ENCODE measurements at places on chromosomes 4 and X.

- no peak for DNase-seq
Observed at GRCh38 chr4:39732728-39733127, 34.8 kb downstream of the UBE2K start.

DNA sequence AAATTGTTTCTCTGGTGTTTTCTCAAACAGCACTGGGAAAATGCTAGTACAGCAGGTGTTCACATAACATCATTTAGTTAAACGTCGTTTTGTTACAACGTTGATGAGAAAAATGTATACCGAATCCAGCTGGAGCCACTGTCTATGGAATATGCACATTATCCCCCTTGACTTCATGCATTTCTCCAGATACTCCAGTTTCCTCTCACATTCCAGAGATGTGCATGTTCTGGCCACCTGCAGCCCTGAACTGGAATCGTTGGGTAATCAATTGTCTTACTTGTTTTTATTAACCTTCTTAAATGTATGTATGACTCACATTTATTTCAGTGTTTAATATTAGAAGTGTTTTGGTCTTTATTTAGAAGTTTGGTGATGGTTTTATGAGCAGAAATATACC is 18.4 kb upstream of the ODAM start:
- DNase-seq, result no peak

DNA sequence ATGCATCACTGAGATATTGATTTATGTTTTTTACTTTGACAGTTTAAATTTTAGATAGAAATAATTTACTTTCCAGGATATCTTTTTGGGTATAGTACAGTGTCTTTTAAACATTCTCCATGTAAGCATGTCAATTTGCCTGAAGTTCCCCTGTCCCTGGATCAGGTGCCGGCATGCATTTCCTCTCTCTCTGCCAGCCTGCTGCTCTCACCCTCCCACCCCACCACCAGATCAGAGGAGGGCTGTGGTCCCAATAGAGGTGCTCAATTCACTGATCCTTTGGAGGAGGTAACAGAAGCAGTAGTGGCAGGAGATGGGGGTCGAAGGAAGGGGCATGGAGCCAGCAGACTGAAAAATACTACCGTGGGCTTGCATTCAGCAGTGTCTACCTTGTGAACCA is 28.3 kb upstream of the DSPP start:
- DNase-seq, result no peak

GRCh38 chr4:123291329-123291728 is 105.3 kb upstream of the SPRY1 start:
- no peak for DNase-seq

- no peak for DNase-seq
Observed at GRCh38 chr4:3303923-3304710, 11.3 kb downstream of the RGS12 start.

DNA sequence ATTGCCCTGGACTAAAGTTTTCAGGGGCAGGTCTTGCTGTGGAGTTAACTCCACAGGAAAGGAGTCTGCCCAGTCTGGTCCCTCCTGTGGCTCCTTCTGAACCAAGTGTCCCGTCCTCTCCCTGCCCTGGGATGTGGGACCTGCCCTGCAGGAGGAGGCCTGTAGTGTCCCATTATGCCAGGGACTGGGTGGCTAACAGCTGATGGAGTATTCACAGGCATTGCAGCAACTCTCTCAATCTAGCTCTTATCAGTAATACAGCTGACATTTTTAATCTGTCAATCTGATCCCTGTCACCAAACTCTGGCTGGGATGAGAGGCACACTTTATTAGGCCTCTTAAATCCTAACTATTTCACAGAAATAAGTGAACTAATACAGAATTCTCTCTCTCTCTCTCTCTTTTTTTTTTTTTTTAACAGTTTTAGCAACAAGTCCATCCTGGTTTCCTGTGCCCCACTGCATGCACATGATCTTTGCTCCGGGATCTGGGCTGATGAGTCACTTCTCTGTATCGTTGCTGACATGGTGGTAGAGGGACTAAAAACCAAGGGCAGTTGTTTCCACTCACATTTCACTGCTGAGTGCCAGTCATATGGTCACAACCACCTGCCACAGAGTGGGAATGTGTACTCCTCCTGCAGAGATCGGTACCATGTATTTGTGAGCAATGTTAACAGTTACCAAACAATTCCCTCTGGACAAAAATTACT is 39.1 kb downstream of the HAND2 start:
- no peak for DNase-seq

DNA sequence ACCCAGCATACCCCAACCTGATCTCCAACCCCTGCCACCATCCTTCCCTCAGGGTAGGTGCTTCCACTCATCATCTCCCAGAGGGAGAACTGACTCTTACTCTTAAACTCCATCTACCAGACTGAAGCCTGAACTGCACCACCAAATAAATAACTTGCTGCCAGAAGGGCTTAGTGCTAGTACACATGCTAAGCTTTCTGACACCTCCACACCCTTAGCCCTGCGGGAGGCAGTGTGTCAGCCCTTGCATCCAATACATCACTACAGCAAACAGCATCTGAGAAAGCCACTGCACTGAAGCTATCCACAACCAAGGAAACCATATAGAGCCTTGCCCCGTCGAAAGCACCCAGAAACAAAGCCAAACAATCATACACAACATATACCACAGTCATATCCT is 68.6 kb upstream of the MCF2 start:
- no peak for DNase-seq

DNA sequence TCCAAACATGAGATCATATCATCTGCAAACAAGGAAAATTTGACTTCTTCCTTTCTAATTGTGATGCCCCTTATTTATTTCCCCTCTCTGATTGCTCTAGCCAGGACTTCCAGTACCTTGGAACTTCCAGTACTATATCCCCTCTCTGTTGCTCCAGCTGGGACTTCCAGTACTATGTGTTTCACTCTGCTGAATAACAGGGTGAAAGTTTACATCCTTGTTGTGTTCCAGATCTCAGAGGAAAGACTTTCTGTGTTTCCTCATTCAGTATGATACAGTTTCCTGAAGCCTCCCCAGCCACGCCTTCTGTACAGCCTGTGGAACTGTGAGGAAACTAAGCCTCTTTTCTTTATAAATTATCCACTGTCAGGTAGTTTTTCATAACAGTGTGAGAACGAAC is 381.3 kb upstream of the FAM47C start:
- DNase-seq, result no peak

DNA sequence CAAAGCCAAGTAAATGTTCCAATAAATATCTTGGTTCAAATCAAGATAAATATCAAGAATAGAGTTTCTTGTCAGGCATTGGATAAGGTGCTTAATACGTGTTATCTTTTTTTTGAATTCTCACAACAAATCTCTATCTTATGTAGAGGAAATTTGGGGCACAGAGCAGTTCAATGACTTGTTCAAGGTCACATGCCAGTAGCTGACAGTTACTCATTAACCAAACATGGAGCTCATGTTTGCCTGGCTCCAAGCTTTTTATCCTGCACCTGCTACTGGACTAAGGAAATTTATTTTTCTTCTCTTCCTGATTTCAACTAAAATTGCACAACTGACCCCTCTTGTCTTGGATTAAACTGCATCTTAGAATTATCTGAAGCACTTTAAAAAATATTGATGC is 76.3 kb downstream of the ATP10D start:
- no peak for DNase-seq

GRCh38 chr4:136650541-136651277 is 881.6 kb downstream of the PCDH18 start:
- DNase-seq, result no peak

- DNase-seq, result no peak
Observed at GRCh38 chr4:84024405-84024804, 474.7 kb downstream of the NKX6-1 start.

DNA sequence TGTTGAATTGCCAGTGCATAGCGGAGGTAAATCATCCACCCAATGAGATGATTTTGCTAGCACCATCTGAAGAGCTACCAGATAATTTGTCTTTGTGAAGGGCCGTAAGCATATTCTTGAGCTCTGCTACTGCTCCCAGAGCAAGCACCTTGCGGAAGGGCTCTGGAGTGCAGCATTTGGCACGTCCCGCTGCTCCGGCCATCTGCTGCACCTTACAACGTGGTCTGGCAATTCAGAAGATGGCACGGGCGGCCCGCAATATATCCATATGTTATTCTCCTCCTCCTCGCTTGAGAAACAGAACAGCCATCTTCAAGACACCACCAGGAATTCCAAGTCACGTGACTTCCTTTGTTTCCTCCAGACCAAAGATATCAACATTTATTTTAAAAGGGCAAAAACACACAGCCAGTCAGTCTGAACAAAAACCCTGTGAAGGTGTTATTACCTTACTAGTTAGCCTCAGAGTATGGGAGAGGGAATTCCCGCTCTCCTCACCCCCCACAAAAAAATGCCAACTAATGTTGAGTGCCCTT is 1095.7 kb upstream of the TENM3 start:
- DNase-seq, result no peak

GRCh38 chrX:21166272-21166982 is 207.8 kb upstream of the CNKSR2 start:
- no peak for DNase-seq

- no peak for DNase-seq
Observed at GRCh38 chr4:15427701-15428100, at the start of gene C1QTNF7. Gene C1QTNF7, plus strand, starts transcription at chr4:15428033. Its CDS starts 7,711 bp downstream, at chr4:15435744.

DNA sequence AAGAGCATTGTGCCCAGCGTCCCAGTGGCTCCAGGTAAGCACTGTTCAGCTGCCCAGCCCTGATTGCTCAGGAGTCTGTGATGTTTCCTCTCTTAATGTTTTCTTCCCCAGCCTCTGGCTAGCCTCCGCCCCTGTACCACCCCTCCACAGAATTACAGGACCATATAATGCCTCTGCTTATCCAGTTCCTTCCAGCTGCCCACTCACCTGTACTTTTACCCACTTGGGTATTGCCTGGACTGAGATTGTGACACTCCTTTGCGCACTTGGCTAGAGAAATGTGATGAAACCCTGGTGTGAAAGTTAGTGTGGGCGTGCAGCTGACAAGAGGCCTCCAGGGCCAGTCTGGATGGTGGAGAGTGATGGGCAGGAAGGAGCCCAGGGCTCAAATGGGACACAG is at the start of gene AWAT2:
Gene AWAT2 (minus strand): TSS at position 14 of the 400 bp plus-strand sequence. CDS start 6 bp downstream, at position 8.
- DNase-seq, result no peak

GRCh38 chrX:68488657-68489056 is 10.2 kb upstream of the YIPF6 start:
- DNase-seq, result no peak

DNA sequence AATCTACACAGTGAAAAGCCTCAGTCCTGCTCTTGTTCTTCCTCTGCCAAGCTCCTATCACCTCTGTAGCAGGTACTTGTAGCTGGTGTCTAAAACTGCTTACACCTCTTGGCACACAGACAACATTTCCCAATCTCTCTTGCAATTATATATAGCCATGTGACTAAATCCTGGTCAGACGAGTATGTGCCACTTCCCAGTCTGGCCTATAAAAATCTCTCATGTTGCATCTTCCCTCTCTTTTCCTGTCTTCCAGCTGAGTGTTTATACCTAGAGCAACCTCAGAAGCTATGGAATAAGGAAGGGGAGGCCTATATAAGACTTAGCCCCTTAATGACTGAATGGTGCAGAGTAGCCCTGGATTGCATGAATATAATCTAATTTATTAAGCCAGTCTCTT is 105.8 kb downstream of the RNF150 start:
- DNase-seq, result no peak

GRCh38 chr4:174563399-174563798 is 41.1 kb upstream of the HPGD start:
- no peak for DNase-seq

GRCh38 chr4:137531986-137532868 is at the start of gene PCDH18:
Gene PCDH18, minus strand, starts transcription at chr4:137532494. Its CDS starts 406 bp downstream, at chr4:137532088.
- DNase-seq, result no peak

DNA sequence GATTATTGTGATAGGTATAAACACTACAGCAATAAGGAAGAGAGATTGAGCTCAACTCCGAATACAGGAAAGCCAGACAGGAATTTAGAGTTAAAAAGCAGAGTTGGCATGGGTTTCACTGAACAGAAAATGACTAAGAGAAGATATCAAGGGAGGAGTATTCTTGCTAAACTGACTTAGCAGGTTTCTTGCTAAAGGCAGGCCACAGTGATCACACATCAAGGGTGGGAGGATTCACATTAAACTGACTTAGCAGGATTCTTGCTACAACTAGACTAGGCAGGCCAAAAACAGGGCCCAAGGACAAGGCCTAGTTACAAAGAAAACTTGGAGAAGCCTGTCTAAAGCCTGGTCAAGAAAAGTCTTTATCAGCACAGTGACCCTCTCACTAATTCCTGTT is 195.1 kb downstream of the MAGEB5 start:
- DNase-seq, result no peak

- DNase-seq, result no peak
Observed at GRCh38 chr4:37628977-37629609, 57.1 kb downstream of the RELL1 start.

DNA sequence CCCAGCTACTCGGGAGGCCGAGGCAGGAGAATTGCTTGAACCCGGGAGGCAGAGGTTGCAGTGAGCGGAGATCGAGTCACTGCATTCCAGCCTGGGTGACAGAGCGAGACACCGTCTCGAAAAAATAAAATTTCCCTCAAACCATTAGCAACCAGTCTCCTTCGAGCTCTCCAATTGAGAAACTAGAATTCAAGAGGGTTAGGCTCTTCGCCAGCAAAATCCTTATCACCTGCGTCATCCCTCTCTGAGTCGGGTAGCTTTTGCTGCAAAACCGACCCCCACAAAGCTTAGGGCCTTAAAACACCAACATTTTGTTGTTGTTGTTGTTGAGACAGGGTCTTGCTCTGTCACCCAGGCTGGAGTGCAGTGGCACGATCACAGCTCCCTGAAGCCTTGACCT is 75.1 kb upstream of the DDX3X start:
- no peak for DNase-seq

DNA sequence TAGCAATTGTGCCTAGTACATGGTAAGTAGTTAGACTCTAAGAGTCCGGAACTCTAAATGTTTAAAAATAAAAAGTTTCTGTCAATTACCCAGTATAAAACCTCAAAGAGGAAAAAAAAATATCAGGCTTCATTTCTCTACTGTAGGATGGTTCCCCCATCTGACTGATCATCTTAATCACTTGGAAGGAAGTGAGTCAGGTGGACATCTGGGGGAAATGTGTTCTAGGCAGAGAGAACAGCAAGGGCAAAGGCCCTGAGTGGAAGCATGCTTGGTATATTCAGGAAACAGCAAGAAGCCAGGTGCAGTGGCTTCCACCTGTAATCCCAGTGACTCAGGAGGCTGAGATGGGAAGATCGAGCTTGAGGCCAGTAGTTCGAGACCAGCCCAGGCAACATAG is 2.9 kb upstream of the EIF1AX start:
- DNase-seq, result no peak

GRCh38 chr4:124065936-124066335 is 646.6 kb downstream of the ANKRD50 start:
- no peak for DNase-seq

GRCh38 chr4:112517067-112517634 is 1.2 kb upstream of the NEUROG2 start:
- no peak for DNase-seq

DNA sequence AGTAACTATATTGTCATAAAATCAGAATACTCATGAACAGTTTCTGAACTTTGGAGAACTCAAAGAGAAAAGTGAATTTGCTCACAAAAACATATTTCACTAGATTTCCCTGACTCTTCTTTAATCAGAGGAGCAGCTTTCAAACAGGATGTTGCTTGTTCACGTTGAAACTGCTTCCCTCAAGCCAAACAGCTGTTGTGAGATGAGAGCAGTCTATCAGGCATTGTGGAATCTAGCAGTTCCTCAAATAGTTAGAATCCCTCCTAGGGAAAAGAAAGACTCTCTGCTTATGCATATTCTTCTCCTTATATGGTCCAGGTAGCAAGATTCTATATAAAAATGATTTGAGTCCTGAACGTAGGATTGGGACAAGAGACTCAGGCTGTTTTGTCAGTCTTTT is 1012.1 kb downstream of the FAM133A start:
- no peak for DNase-seq

GRCh38 chrX:40153345-40154249 is 55.8 kb upstream of the BCOR start:
- peak; percentile 22 for DNase-seq
